ENCODE measurements at places on chromosomes 2 and 18. TPM values are rescaled to one million over a fixed set of nuclear protein-coding genes. Genes with fewer than 3 reads are reported as not detected.

- no peak for DNase-seq
Measured at GRCh38 chr2:112782234-112782799, 2.0 kb downstream of the IL1A start.

GRCh38 chr2:206250041-206250897 is 24.2 kb upstream of the ZDBF2 start:
- no peak for DNase-seq

DNA sequence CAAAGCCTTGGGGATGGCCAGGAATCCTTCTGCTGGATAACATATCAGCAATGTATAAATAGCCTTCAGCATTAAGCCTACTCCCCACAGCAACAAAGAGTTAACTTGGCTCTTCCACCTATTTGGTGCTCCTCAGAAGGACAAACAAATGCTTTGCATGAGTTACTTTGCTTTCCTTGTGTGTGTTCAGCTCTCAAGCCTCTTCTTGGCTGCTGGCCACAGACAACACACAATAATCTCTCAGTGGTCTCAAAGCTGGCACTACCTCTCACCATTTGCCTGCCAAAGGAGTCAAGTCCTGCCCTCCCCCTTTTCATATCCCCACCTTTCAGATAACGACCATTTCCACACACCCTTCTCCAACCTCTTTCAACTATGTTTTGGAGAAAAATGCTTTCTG is 17.5 kb downstream of the FTCDNL1 start:
- DNase-seq, result peak; percentile 20

DNA sequence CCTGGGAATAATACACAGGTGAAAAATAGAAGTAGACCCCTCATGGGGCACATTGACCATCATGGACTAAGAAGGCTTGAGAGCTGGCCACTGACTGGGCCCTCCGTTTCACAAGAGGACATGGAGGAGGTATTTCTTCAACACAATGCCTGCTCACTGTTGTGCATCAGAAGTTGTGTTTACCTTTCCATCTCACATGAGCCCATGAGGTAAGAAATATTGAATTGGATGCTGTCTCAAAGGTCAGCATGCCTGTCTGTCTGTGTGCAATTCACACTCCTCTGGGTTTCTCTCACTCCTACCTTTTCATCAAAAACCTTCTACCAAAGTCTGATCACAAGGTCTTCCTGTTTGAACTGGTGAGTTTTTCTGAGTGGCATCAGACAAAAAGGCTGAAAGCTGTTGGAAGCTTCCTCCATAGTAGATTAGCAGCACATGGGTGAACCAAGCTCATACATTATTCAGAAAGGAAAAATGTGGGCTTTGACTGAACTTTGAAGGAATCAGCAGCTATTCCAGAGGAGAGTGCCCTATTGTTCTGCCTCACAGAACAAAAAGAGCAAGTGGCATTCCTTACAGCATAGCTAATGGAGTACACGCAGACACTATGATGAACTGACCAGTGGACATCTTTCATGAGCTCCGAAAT is 143.2 kb upstream of the RND3 start:
- DNase-seq, result peak; percentile 63

- no peak for DNase-seq
Measured at GRCh38 chr2:39541011-39541930, 104.2 kb upstream of the MAP4K3 start.

DNA sequence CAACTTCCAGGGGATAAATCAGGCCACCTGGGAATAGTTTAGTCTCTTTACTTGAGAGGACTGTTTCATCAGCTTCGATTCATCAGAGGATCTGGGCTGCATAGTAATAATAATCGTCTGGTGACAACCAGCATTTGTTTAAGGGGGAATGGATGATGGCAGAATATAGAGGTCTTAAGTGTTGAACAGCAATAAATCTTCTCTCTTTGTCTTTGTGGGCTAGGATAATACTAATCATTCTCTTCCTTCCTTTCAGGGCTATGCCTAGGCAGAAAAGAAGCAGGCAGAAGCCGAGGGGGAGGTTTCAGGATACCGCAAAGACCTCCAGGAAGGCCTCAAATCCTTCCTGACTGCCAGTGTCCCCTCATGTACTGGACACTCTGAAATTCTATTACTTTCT is 150.4 kb upstream of the GAREM1 start:
- no peak for DNase-seq

GRCh38 chr2:23566241-23567142 is 181.5 kb downstream of the KLHL29 start:
- no peak for DNase-seq

GRCh38 chr2:240599141-240599583 is 12.6 kb downstream of the CAPN10 start:
- DNase-seq, result no peak

GRCh38 chr2:79640001-79640400 is 127.2 kb downstream of the CTNNA2 start:
- DNase-seq, result no peak

DNA sequence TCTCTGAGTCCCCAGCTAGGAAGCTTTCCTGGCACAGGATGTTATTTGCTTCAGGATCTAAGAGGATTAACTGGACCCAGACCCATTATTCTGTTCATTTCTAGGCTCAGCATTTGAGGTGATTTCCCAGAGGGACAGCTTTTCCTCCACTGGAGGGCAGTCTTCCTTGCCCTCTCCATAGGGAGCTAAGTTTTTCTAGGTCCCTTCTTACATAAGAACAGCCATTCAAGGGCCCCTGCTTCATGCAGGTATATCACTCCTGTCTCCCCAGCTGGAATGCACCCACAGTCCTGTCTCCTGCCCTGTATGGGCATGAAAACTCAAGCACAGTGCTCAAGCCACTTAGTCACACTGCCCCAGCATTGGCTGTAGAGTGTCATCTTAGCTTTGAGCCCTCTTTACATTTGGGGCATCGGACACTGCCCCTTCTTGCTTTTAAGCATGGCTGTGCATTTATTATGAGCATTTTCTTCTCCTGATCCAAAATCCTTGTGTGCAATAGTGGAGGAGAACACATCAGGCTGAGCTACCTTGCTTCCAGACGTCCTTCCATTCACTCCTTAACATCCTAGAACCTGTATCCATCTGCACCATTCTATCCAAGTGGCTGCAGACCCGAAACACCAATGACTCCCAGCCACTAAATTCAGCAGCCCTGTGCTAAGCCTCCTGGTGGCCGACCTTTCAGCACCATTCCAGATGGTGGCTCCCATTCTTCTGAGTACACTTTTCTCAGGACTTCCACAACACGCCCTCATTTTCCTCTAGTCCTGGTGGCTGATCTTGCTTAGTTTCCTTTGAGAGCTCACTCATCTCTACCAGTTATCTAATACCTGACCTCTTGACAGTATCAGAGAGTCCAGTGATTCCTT is 80.0 kb downstream of the COPS8 start:
- no peak for DNase-seq

GRCh38 chr2:162175714-162176113 is 23.7 kb upstream of the GCG start:
- no peak for DNase-seq

GRCh38 chr18:62788111-62788510 is 72.8 kb downstream of the PHLPP1 start:
- DNase-seq, result no peak

- DNase-seq, result no peak
Measured at GRCh38 chr18:22455425-22456115, 37.9 kb upstream of the CTAGE1 start.

DNA sequence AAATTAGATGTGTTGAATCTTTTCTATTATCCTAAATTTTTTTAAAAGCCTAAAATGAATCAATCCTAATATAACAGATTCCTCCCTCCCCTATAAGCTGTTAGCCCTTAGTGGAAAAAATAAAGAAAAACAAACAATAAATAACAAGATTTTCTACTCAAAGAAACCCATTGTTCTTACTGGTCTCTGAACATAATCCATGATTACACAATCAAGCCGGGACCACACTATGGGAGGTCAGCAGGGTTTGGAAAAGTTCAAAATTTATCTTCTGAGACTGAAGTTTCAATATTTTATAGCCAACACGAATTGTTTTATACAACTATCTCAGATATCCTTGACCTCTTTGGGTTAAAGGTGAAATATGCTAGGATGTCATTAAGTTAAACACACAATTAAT is 57.9 kb downstream of the DPP4 start:
- DNase-seq, result no peak

DNA sequence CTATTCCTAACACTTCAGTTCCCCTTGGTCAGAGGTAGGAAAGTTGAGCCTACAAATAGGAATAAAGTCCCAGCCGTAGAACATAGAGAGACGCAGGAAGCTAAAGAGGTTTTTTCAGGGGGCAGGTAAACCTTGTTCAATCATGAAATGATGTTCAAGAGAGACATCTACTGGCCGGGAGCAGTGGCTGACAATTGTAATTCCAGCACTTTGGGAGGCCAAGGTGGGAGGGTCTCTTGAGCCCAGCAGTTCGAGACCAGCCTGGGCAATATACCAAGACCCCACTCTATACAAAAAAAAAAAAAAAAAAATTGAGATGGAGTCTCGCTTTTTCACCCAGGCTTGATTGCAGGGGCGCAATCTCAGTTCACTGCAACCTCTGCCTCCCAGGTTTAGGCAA is 66.7 kb upstream of the DNAJC10 start:
- DNase-seq, result peak; percentile 35

DNA sequence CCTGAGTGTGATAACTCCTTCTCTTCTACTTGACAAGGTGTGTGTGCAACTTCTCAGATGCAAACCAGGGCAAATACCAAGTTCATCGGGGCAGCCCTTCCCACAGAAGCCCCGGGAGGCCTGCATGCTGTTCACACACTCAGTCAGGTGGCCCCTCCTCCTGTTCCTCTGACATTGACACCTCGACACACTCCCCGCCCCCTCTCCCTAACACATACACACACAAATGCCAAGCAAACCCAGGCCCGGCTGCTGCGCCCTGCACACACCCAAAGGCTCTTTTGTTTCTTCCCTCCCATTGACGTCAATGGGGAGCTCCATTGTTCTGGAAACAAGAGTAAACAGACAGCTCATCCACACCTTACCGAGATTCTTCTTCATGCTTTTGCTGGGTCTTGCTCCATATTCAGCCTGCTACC is 1.7 kb upstream of the PER2 start:
- peak; percentile 82 for DNase-seq

- DNase-seq, result no peak
Measured at GRCh38 chr2:70574618-70575017, 21.0 kb upstream of the TGFA start.

GRCh38 chr2:217555081-217555876 is 447.5 kb downstream of the TNS1 start:
- no peak for DNase-seq

- DNase-seq, result no peak
Measured at GRCh38 chr18:74407888-74408287, 49.2 kb downstream of the DIPK1C start.

DNA sequence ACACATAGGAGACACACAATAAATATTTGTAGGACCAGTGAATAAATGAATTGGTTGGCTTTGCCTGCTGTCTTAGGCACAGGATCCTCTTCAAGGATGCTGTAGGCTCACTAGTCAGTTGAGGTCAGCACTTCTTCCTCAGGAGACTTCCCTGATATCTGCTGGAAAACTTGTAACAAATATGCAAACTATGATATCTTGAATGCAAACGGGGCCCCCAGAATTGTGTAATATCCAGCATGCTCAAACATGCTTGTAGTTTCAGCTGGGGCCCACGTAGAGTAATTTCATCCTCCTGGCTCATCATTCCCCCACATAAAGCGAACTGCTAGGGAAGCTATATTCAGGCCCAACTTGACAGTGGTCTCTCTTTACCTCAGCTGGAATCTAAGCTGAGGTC is 43.6 kb downstream of the POLE4 start:
- DNase-seq, result no peak

DNA sequence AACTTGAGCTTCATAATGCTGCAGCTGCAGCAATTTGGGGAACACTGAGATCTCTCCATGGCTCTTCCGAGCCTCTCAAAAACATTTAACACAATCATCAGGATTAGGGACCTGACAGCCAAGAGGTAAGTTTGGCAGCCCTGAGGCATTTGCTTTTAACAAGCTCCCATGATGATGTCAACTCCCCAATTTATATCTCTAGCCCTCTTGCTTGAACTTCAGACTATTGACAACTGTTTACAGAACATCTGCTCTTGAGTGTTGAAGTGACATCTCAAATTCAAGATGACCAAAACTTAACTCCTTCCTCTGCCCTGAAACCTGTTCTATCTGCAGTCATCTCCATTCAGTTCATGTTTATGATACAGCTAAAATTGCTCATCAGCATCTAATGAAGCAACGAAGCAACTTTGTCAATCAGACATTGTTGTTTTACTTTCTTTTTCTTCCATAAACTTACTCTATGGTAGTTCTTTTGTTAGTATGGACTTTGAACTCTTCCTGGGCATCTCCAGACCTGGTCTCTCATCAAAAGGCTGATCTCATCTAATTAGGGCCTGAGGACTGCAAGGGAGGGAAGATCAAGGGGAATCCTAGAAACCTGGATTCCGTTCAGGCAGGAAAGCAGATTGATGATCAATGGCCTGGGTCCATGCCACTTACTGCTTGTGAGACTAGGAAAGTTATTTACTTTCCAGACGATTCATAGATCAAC is 48.1 kb downstream of the SEMA4F start:
- DNase-seq, result no peak

DNA sequence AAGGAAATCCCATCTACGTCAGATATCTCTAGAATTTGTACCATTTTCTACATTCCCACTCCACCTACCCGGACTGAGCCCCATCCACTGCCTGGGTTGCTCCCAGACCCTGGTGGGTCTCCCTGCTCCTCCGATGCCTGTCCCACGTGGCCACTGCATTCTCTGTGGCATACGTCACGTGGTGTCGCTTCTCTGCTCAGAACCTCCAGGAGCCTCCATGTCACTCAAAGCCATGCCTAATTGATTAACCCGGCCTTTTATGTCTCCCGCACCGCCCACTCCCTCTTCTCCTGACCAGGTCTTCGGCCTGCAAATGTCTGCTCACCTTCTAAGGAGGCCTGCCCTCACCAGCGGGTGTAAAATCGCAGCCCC is 176.6 kb downstream of the HDAC4 start:
- DNase-seq, result no peak

- DNase-seq, result peak; percentile 98
Measured at GRCh38 chr18:3624935-3625741, 175.2 kb downstream of the TGIF1 start.

The OSGEPL1 gene
- 11.2 TPM for total RNA-seq

The ADD2 gene
- 14.8 TPM for total RNA-seq

The WNT6 gene
- total RNA-seq, result 4.4 TPM

The IL1R2 gene
- total RNA-seq, result 3.2 TPM

The ZNF519 gene
- total RNA-seq, result 8.0 TPM

The RBFA gene
- total RNA-seq, result 19.9 TPM

The ABCB11 gene
- not detected for total RNA-seq

The IHH gene
- total RNA-seq, result not detected

The ZBTB7C gene
- 0.84 TPM for total RNA-seq

The MREG gene
- total RNA-seq, result 9.7 TPM

The IFIH1 gene
- total RNA-seq, result 8.5 TPM

The VPS4B gene
- total RNA-seq, result 16.4 TPM

The SIX3 gene
- total RNA-seq, result not detected

The TMEM37 gene
- total RNA-seq, result 3.5 TPM

Data from Caki2 (cell line).